NCI-H82 (cell line): ENCODE measurements at places on chromosomes 7 and 10.

DNA sequence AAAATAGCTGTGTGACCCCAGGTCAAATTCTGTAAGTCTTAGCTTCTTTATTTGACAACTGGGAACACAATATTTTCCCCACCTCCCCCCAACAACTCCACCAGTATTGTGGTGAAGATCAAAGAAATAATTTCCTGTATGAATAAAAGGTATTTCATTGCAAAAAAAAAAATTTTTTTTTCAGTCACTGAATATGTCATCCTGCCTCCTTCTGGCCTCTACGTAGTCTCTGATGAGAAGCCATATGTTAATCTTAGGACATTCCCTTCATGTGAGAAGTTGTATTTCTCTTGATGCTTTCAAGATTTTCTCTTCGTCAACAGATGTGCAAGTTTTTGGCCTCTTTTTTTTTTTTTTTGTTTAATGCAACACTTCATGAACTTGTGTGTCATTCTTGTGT lies 33.0 kb downstream of the ZNF33A start:
- DNase-seq = no peak

- no peak for DNase-seq
Measured at GRCh38 chr10:110357252-110357780, 52.6 kb upstream of the SMNDC1 start.

GRCh38 chr10:76411729-76412435 lies 980.5 kb downstream of the LRMDA start:
- no peak for DNase-seq

DNA sequence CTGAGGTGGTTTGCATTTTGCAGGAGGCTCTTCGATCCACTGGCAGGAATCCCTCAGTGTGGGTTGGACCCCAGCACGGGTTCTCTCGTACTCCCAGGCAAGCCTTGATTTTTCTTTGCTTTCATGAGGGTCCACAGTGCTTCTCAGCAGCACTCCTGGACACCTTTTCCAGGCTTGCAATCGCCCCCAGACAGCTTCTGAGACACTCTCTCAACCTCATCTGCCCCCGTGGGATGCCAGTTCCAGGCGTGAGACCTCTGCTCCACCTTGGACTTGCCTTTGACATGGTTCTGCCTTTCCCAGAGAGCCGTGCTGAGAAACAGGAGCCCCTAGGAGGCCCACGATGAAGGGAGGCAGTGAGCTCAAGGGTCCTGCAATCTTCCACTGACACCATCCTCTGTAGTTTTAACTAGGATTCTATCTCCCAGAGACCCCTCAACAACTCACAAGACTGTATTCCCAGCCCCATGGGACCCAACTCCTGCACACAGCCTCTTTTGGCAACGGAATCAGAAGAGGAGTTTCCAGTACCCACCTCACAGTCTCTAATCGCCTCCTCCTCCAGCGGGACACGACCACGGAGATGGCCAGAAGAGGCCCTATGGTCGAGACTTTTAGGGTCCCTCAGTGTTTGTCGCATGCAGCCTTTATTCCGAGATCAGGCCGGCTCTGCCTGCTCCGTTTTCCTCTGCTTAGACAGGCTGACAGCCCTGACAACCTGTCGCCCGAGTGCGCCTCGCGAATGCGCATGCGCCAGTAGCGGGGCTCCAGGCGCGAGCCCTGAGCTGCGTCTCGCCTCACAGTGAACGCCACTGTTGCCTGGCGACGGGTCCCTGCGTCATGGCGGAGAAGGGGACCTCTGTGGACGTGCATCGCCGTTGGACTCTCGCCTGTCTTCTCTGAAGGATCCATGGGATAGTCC lies 26.0 kb upstream of the ZNF273 start:
- peak; percentile 85 for DNase-seq

GRCh38 chr7:84245835-84246234 lies 51.2 kb upstream of the SEMA3A start:
- no peak for DNase-seq

DNA sequence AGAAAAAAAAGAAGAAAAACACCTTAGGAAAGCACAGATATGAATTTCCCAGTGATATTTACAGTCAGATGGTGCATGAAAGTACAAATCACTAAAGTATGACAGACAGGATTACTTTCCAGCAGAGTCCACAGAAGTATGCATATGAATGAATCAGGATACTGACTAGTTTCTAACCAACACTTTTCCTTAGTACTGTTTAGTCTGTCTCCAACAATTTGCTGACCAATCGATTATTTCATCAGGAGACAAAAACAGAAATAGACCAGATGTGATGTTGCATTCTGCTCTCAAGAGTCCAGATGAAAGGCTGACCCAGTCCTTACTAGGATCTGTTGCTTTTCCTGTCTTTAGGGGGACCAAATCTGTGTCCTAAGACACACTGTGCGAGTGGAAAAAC lies 14.6 kb downstream of the SLC35B4 start:
- no peak for DNase-seq

GRCh38 chr7:98193474-98194180 lies 17.6 kb upstream of the BHLHA15 start:
- no peak for DNase-seq

- DNase-seq = no peak
Measured at GRCh38 chr10:125102821-125103220, 57.5 kb downstream of the CTBP2 start.

- DNase-seq = no peak
Measured at GRCh38 chr7:81854518-81854917, 84.7 kb upstream of the HGF start.

- DNase-seq = no peak
Measured at GRCh38 chr7:74722153-74722552, 51.7 kb upstream of the NCF1 start.

- peak; percentile 99 for DNase-seq
Measured at GRCh38 chr7:92645114-92646061, 55.2 kb upstream of the FAM133B start.

GRCh38 chr7:74452748-74453321 lies 871 bp upstream of the GTF2IRD1 start:
- DNase-seq = peak; percentile 89

GRCh38 chr10:133258818-133259601 lies 17.7 kb downstream of the ADAM8 start:
- no peak for DNase-seq

DNA sequence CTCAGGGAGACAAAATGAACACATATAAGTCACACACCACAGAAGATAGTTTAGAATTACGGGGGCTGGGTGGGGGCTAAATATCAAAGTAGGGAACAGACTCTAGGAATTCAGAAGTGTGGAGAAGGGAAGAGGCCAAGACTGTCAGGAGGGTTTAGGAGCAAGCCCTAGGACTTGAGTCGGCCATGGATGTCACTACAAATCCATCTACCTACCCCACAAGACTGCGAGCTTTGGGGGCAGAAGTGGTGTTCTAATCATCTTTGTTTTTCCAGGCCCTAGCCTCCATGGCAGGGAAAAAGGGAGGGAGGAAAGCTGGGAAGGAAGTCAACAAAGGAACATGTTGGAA lies 5.8 kb upstream of the ARHGAP19 start:
- DNase-seq = no peak

DNA sequence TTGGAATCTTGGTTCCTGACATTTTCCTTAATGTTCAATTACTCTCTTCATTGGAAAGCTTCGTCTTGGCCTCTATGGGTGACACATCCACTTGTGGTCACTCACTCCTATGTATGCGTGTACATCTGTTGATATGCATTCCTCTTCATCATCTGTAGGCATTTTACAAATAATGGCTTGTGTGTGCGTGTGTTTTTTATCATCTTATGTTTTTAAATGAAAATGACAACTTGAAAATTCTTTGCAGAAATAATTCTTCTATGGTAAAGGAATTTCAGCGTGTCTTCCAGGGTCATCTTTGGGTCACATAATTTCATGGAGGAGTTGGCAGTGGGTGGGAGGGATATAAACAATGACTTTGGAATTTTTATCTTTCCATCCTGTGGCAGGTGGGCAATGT lies 925.1 kb downstream of the LRMDA start:
- no peak for DNase-seq

DNA sequence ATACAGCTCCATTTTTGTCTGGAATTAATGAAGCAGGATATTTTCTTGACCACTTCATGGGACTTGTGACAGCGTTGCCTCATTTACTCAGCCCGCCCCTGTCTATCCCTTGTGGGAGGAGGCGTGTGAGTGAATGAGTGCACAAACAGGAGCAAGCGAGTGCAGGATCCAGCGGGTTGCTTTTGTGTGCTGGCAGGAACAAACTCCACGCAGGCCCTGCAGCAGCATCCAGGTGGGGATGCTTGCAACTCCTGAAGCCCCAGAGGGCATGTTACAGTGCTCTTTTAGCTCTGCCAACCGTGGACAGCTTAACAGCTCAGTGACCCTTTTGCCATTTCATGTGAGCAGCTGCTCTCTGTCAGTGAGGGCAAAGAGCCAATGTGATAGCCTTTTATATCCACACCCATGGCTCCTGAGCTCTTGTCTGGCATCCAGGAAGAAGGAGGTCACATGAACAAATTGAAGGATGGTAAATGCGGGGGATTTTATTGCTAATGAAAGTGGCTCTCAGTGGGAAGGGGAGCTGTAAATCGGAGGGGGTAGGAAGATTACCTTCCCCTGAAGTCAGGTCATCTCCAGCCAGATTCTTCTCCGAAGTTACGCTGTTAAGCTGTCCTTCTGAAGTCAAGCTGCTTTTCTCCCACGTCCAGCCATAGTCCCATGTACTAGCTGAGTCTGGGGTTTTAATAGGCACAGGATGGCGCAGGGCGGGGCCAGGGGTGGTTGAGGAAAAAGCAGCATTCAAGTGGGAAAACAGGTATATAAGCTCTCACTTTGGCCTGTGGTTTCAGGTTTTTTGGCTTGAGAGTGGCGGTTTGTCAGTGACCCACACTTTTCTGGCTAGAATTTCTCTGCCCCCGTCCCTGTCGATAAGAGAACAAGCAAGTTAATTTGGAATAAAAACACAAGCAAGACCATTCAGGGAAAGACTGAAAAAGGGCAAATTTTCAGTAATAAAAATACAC lies 714.7 kb upstream of the MBL2 start:
- DNase-seq = no peak

- DNase-seq = no peak
Measured at GRCh38 chr10:49237985-49238384, 49.8 kb upstream of the TMEM273 start.

DNA sequence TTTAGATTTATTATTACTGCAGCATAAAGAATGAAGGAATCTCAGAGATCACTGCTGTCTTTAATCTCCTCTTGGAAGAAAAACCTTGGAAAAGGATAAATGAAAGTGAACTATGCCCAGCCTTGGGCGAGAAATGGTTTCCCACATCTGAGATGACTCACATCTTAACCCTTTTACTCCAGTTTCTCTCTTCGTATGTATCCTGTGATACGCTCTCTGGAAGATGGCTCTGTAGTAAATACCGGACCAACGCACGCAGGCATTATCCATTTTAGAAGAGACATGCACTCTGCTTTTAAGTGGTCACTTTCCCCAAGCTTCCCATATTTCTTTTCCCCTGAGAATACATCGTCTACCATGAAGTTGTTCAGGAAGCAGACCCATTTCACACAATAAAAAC lies 207.3 kb upstream of the BMPER start:
- no peak for DNase-seq

GRCh38 chr7:150911590-150912267 lies 59.4 kb downstream of the AOC1 start:
- no peak for DNase-seq
